ENCODE measurements at places on chromosomes 11 and 22. TPM values are rescaled to one million over a fixed set of nuclear protein-coding genes. Genes with fewer than 3 reads are reported as not detected.

Gene CD6
- total RNA-seq = 1.6 TPM

Gene OR51B4
- not detected for total RNA-seq

Gene C1QTNF5
- total RNA-seq = 63.1 TPM

Gene CNTN5
- 24.8 TPM for total RNA-seq

Gene SCO2
- total RNA-seq = 0.40 TPM

Gene WNT7B
- total RNA-seq = 2.6 TPM

Gene NPAS4
- total RNA-seq = 0.11 TPM

- DNase-seq = no peak
These were observed 12.6 kb downstream of the TCIRG1 start for GRCh38 chr11:68051191-68052136.

DNA sequence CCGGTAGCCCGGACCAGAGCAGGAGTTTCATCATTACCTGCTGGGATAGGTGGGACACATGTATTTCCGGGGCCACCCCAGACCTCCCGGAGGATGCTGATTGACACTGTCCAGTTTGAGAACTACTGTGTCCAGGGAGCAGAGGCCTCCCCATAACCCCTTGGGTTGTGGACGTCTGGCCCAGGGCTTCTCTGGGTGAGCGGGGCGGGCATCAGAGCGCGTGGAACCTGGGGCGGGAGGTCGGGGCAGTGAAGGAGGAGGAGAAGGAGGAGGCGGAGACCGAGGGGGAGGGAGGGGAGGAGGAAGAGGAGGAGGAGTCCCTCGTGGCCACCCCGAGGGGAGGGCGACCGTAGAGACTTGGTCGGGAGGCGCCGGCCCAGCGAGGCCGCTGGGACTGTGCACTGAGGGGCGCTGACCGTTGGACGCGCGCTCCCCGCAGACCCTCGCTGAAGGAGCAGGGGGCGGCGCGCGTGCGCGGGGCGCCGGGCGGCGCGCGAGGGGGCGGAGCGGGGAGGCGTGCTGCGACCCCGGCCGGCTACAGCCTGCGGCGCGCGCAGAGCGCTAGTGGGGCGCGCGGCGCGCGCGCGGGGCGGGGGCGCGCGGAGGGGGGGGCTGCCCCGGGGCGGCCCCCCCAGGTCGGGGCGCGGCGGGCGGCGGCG is at the start of gene GRK3:
Gene GRK3 (plus strand): TSS at position 356 of the 659 bp plus-strand sequence. CDS start 366 bp downstream, outside the sequence.
- peak; percentile 85 for DNase-seq

DNA sequence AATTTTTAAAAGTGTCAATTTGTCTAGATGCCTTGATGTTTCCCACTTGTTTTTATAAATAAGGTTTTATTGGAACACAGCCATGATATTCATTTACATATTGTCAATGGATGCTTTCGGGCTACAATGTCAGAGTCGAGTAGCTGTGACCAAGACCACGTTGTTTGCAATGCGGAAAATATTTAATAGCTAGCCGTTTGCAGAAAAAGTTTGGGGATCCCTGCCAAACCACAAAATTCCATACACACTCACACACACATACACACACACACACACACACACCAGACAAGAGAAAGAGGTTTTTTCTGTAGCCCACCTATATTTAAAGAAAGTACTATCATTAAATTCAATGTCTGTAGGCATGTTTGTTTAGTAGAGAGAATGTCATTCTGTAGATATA is 58.3 kb downstream of the TYR start:
- DNase-seq = no peak

GRCh38 chr11:28072321-28072720 is 35.6 kb downstream of the KIF18A start:
- no peak for DNase-seq

DNA sequence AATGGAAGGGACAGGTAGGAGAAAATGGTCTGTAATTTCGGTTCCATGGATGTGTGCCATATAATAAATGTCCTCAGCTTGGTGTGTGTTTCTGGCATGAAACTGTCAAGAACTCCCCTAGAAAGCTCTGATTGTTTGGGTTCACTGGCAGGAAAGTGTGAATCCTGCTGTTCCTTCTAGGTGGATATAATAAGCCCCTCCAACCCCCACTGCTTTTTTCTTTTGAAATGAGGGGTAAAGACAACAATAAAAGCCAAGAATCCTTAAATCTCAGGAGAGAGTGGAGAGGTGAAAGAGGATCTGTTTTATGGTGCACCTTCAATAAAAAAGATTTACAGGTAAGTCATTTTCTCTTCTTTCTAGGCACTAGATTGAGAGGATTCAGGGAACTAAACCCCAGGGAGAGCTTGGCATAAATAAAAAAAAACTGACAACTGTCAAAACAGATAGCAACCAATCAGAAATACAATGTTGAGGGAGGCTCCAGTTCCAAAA is 74.9 kb downstream of the CACNG2 start:
- no peak for DNase-seq

GRCh38 chr11:124310721-124311120 is 3.0 kb downstream of the OR8D1 start:
- no peak for DNase-seq

- no peak for DNase-seq
These were observed 129.0 kb upstream of the PARVA start for GRCh38 chr11:12248330-12248729.

GRCh38 chr11:21625982-21626381 is 566.9 kb upstream of the ANO5 start:
- DNase-seq = no peak

DNA sequence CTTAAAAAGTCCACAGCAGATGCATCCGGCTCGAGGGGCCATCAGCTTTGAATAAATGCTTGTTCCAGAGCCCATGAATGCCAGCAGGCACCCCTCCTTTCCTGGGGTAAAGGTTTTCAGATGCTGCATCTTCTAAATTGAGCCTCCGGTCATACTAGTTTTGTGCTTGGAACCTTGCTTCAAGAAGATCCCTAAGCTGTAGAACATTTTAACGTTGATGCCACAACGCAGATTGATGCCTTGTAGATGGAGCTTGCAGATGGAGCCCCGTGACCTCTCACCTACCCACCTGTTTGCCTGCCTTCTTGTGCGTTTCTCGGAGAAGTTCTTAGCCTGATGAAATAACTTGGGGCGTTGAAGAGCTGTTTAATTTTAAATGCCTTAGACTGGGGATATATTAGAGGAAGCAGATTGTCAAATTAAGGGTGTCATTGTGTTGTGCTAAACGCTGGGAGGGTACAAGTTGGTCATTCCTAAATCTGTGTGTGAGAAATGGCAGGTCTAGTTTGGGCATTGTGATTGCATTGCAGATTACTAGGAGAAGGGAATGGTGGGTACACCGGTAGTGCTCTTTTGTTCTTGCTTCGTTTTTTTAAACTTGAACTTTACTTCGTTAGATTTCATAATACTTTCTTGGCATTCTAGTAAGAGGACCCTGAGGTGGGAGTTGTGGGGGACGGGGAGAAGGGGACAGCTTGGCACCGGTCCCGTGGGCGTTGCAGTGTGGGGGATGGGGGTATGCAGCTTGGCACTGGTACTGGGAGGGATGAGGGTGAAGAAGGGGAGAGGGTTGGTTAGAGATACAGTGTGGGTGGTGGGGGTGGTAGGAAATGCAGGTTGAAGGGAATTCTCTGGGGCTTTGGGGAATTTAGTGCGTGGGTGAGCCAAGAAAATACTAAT is 1.9 kb downstream of the NEAT1 start:
- DNase-seq = no peak

DNA sequence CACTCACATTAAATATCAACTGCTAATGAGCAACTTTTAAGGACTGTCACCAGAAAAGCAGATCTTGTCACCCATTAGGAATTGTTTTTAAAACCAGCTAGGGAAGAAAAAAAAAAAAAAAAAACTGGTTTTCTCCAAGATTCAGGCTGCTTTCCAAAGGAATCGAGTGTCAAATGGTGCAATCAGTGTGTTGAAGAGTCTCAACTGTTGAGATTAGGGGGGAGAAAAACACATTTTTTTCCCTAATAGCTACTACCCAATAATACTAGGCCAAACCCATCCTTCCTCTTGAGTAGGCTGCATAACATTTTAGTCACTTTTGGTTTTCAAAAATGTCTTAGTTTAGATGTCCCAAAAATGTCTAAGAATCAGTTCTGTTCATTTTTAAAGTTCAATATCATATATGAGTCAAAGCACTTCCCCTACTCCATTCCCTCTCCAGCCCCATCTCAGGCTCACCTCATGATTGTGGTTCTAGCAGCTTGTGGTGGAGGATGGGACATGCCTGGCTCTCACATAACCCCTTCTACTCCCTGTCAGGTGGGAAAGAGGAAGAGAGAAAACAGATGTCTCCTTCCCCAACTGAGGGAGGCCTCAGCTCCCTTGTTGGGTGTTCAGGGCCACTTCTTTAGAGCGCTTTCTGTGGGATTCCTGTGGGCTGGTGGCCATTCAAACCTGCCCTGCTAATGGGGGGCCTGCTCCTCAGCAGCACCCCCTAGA is 193.6 kb downstream of the CWF19L2 start:
- no peak for DNase-seq

GRCh38 chr22:32042924-32043323 is at the start of gene SLC5A1:
Gene SLC5A1, plus strand, starts transcription at chr22:32043261. Its CDS starts 21 bp downstream, at chr22:32043282.
- DNase-seq = no peak

DNA sequence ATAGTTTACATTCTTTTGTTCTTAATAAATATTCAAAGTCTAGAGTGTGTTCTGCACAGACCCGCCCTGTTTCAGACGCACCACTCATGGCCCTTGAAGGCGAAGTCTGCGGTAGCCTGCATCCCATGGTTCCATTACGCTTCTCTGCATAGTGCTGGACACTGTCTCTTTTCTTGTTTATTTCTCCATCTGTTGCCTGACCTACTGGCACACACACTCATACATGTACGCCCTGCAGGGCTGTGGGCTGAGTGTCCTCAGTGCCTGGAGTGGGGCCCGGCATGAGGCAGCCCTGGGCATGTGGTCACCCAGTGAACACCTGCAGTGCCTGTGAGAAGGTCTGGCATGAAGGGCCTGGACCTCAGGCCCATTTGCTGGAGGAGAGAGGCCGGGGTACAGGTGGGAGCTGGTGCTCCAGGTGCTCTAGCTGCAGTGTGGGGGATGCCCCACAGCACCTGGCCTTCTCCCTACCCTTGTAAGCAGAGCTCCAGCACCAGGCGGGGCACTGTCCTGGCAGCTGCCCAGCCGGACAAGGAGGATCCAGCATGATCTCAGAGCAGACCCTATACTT is 404.1 kb downstream of the TBC1D22A start:
- DNase-seq = no peak

DNA sequence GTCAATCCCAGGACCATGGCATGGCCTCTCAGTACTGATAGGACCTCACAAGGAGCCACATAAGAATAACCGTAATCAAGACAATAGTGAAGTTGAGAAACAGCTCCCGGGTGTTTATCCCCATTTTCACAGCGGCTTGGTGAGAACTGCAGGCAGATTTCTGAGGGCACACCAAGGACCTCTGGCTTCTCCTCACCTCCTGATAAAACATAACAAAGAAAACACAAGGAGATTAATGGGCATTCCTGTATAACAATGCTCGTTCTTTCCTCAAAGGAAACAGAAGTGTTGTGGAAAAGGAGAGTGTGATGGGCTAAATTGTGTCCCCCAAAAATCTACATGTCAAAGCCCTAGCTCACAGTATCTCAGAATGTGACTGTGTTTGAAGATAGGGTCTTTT is 4.0 kb downstream of the SLN start:
- no peak for DNase-seq

DNA sequence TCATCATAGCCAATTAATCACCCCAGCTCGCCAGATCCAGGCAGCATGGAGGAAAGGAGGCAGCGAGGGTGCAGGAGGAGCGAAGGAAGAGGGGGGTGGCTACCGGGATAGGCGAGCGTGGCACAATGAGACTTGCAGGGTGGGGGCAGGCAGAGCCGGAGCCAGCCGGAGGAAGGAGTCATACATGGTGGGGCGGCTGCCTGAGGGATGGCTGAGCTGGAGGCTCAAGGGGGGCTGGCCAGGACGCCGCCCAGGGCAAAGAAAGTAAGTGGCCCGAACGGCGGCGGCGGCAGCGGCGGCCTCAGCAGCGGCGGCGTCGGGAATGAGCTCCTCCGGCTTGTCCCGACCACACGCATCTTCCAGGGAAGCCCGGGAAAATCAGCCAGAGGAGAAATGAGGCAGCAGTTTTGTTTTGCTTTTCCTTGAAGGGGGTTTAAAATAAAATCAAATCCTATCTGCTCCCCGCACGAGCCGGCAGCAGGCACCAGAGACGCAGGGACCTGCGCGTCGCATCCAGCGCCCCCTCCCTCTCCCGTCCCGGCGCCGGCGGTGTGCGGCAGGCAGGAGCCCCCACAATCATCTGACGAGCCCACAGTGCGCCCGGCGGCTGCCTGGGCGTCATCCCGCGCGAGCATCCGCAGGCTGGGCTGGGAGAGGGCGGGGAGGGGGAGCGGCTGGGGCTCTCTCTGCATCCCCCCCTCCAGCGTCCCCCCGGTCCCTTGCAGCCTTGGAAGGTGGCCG is 263.6 kb downstream of the CTTN start:
- DNase-seq = no peak

GRCh38 chr11:126746443-126746842 is 254.1 kb downstream of the KIRREL3 start:
- no peak for DNase-seq

DNA sequence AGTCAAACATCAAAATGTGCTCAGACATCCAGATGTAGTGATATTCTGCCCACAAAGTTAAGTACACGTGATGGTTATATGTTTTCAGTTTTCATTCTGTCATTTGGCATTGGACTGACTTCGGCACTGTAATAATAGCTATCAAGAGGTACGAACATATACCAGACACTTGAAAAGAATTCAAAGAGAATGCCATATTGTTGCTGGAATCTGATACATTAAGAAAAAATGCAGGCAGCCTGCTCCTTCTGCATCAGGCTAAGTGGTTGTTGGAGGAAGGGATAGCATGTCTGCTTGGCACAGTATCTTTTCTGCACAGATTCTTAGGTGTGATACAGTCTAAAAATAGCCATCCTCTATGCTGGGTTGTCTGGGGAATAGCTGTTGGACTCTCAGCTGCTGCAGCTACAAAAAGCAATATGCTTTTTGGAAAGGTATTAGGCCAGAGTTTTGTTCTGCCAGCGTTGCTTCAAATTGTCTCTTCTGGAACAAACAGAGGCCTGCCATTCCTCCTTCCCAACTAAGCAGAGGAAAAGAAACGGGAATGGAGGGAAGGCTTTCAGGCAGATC is 892.6 kb downstream of the TBC1D22A start:
- no peak for DNase-seq

DNA sequence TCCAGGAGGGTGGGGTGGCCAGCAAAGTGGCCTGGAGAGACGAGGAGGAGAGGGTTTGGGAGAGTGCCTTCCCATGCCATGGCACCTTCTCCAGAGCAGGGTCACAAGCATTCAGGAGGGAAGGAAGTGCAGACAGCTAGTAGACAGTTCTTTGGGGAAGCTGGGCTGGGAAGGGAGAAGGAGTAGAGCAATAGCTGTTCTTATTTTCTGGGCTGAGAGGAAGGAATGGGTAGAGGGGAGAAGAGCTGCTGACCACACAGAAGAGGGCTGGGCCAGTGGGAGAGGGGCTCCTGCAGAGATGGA is 14.8 kb upstream of the PICK1 start:
- no peak for DNase-seq

- peak; percentile 21 for DNase-seq
These were observed 69.2 kb upstream of the RRM1 start for GRCh38 chr11:4025248-4025966.

All from spinal cord (tissue), 10 donors.